Stimulated activated CD4-positive, alpha-beta T cell treated with anti-CD3 and anti-CD28 coated beads, Interleukin-1b, Interleukin-23, amount 100 ng/mL, for 1 hour (primary cell): ENCODE measurements at places on chromosomes 6 and 20.

DNA sequence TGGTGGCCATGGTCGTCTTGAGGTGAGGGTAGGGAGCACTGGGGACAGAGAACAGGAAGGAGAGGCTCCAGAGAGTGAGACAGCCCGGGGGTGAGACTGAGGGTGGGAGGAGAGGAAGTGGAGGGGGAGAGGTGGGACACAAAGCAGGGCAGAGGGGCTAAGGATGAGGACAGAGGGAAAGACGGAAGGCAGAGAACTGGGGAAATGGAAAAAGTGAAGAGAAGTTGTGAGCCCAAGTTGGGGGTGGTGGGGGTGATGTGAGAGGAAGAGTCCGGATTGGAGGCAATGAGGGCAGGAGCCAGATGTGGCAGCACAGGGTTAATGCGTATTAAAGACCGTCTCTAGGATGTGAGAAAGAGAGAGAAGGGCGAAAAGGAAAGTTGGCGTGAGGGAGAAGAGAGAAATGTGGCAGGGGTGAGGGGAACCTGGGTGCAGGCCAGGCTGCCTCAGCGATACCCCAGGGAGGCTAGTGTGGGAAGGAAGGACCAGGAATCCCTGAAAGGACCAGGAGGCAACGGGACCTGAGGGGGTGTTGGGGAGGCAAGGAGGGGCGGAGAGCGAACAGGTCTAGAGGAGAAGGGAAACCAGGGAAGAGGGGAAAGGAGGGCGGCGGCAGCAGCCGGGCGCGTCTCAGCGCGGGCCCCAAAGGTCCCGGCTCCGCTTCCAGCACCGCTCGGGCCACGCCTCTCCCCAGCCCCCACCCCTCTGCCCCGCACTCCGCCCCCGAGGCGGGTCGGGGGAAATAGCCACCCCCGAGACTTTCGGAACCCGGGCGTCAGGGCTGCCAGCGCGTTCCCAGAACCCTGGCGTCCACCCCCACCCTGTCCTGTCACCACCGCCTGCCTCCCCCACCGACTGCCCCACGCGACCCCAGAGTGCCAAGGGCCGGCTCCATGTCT is at the start of gene PPP1R18:
Gene PPP1R18 (minus strand): TSS at position 637 of the 899 bp plus-strand sequence. CDS start 627 bp downstream, at position 10.
- peak; percentile 79 for DNase-seq

DNA sequence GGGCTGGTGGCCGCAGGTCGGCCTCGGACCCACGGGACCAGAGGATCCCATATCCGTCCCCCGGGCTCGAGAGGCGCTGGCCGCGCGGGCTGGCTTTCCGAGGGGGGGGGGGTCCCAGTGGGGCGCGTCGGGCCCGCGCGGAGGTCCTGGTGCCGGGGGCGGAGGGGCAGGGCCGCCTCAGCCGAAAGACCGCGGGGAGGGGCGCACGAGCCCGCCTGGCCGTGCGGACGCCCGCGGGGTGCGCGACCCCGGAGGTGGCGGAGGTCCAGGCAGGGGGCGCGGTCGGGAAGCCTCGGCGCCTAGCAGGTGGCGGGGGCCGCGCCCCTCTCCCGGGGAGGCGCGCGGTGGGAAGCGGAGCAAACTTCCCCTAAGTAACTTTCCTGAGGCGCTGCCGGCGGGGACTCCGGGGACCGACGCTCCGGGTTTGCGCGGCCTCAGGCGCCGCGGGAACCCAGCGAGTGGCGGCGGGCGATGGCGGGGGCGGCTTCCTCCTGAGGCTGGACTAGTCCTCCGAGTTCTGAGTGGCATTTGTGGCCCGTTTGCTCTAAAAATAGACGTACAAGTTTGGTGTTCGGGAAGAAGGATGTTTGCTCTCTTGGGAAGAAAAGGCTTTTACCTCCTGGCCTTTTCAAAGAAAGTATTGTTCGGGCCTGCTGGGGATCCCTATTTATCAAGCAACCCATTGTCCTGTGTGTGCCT is 26.5 kb upstream of the BTBD3 start:
- no peak for DNase-seq

- peak; percentile 22 for DNase-seq
Measured at GRCh38 chr6:26003102-26003694, 40.6 kb downstream of the TRIM38 start.

DNA sequence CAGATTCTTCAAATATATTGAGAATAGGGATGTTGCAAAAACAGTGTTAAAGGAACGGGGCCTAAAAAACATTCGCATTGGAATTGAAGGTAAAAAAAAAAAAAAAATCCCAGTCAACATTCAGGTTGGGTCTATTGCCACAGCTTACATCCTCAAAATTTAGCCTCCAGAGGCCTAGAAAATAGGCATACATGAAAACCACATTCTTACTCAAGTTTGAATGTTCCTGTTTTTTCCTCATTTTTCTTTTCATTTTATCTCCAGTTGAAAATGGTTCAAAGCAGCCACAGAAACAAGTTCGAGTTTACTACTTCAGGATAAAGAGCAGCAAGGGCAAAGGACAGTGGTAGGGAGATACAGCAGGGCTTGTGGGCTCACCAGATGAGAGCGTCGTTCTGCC is 41.9 kb downstream of the KCTD20 start:
- DNase-seq = no peak

DNA sequence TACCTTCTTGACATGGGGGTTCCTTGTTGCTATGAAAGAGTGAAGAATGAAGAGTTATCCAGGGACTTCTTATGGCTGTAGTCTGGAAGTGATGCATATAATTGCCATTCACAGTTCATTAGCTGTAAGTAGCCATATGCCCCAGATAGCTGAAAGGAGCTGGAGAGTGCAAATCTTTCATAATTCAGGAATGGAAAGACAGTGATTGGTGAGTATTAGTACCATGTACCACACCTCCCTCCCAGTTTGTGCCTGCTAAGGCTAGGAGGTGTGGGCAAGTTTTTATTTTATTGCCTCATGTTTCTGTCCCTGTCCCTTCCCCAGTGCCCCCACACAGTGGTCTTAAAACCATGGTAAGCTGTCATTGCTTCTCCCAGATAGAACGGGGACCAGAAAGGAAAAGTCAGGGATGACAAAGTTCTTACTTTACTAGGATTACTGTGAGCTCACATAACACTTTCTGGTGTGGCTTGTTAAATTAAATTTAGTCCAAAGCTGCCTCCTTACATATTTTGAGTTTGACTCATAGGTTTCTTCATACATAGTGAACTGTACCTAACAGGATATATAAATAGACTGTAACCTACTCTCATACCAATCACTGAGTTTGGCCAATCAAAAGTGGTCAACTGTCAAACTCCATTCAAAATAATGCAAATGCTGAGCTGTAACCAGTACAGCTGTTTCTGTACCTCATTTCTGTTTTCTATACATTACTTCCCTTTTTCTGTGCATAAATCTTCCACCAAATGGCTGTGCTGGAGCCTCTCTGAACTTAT is 119.4 kb downstream of the RFPL4B start:
- DNase-seq = no peak

GRCh38 chr6:121187200-121187832 is 147.0 kb downstream of the TBC1D32 start:
- DNase-seq = no peak

DNA sequence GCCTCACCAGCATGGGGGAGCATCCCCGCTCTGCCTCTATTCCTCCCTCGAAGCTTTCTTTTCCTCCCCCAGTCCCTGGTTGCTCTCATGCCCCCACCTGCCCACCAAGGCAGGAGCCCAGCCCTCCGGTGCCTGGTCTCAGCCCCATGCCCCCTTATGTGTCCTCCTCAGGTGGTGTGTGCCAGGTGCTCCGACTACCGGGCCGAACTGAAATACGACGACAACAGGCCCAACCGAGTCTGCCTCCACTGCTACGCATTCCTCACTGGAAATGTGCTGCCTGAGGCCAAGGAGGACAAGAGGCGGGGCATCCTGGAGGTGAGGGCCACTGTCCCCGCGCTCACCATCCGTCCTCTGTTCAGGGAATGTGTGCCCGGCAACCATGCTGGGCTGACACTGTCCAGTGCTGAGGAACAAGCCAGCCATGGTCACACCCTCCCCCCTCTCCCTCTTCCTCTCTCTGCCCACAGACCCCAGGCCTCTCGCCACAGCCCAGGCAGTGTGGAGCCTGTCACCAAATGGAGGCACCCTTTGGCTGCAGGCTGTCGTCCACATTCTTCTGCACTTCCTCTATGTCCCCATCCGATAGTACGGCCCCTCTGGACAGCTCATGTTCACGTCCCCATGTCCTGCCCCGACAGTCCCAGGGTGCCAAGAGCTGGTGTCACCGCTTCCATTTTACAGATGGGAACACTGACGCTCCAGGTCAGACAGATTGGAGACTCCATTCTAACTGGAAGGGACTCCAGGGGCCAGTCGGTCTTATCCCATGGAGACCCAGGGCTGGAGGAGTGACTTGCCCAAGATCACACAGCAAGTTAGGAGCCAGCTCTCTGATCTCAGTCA is 20.4 kb downstream of the FGD2 start:
- DNase-seq = no peak

GRCh38 chr6:40936818-40937251 is 102.2 kb downstream of the UNC5CL start:
- DNase-seq = no peak

- DNase-seq = peak; percentile 5
Measured at GRCh38 chr6:41732591-41733359, 2.6 kb downstream of the TFEB start.

DNA sequence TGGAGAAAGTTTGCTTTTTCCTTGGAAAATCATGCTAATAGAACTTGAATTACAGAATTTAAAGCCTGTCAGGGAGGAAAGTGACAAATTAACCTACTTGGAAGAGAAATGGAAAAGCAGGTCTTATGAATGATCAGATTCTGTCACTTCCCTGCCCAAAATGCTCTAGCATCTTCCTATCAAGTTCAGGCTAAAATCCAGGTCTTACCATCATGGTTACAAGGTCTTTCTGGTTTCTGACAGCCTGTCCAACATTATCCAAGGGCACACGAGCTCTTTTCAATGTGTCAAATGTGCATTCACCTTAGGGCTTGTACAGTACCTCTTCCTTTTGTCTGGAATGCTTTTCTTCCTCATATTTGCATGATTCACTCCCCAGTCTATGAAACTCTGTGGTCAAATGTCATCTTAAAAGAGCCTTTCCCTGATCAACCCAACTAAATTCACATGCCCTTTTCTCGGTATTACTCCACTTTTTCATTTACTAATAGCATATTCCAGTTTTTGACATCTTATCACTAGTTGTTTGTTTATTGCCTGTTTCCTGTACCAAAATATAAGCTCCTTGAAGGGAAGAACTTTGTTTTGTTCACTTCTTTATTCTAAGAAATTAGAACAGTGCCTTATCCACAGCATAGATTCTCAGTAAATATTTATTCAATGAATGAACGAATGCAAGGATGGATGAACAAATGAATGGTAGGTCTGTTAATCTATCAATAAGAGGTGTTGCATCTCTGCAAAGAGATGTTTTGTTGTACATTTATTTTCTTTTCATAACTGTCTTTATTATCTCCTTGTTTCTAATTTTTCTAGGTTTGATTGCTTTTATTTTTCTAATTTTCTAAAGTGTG is 139.5 kb downstream of the BCAS1 start:
- DNase-seq = no peak

DNA sequence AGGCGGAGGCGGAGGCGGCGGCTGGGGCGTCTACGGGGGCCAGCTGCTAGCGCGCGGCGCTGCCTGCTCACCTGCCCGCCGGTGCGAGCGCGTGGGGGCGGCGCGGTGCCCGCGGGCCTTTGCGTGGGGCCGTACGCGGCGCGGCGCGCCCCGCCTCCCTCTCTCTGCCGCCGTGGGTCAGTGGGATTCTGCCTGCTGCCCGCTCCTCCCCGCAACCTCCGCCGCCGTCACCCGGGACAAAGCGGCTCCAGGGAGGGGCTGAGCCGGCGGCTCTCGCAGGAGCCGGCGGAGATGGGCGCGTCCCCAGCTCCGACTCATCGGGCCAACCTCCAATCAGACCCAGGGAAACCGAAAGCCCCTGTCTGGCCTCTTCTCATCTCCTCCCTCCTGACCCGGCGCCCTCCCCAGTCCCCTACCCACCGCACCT is at the start of gene RCAN2:
Gene RCAN2 (minus strand): TSS at position 249 of the 427 bp plus-strand sequence.
- no peak for DNase-seq

DNA sequence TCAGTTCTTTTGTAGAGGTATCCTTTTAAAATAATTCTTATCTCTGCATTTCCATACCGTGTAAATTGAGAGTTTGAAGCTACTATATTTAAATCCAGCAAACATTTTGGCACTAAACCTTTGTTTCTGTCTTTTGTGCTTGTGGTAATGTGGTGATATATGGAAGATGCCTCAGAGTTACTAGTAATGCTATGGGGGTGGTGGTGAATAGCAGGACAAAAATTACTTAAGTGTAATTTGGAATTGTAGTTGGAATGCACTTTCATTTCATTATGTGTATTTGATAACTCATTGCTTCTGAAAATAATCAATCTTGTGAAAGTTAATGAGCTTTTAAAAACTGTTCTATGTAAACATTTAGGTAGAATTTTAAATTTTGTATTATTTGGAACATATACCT is 404.5 kb downstream of the PHF3 start:
- DNase-seq = no peak

- no peak for DNase-seq
Measured at GRCh38 chr6:135722679-135723078, 128.8 kb upstream of the PDE7B start.

DNA sequence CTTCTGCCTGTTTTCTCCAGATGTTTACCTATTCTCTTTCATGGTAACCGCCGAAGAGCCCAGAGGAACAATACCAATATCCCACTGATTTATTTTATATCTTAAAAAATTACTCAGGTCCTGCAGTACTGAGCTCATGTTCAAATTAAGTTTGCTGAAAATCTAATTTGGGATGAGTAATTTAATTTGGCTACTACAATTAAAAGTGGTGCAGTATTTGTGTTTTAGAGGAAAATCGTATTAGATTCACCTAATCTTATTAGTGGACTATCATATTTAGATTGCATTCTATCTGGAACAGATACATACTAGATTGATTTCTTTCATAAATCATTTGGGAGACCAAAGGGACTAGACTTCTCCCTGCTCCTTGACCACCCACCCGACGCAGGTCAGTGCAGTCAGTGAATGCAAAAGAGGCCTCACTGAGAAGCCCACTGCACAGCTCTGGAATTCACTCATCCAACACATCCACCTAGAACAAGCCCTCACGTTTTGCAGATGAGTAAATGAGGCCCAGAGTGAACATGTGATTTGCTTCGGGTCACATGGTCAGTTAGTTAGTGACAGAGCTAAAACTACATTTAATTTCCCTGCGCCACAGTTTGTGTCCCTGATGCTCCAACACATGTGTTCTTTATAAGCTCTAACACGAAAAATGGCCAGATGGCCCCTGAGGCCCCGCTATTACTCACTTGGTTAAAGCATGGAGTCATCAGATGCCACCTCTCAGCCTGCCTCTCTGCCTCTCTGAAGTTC is 101.8 kb downstream of the TRERF1 start:
- DNase-seq = no peak

- no peak for DNase-seq
Measured at GRCh38 chr6:154251116-154251515, 105.5 kb downstream of the IPCEF1 start.

DNA sequence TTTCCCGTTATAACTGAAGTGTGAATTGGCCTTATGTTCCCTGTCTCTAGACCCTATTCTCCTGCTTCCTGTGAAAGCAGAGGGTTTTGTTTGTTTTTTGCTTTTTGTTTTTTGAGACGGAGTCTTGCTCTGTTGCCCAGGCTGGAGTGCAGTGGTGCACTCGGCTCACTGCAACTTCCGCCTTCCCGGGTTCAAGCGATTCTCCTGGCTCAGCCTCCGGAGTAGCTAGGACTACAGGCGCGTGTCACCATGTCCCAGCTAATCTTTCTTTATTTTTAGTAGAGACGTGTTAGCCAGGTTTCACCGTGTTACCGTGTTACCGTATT is 674 bp upstream of the GNMT start:
- DNase-seq = no peak
